Natural killer cell treated with Interleukin-12 subunit alpha and Interleukin-12 subunit beta and Interleukin-15 and Interleukin-18, amount 100 ng/mL, for 72 hours (primary cell): ENCODE measurements at places on chromosomes 13 and 19. TPM values are rescaled to one million over a fixed set of nuclear protein-coding genes. Genes with fewer than 3 reads are reported as not detected.

Gene CDX2
- not detected for total RNA-seq

Gene FOSB
- 16.3 TPM for total RNA-seq

Gene ZNF497
- 1.4 TPM for total RNA-seq

Gene TEX29
- total RNA-seq = 0.67 TPM

Gene GPR4
- total RNA-seq = 0.24 TPM

Gene RAB20
- total RNA-seq = 3.1 TPM
